ENCODE measurements at places on chromosomes 6 and 20.

- no peak for DNase-seq
These were observed 117.3 kb downstream of the JARID2 start for GRCh38 chr6:15363164-15363522.

DNA sequence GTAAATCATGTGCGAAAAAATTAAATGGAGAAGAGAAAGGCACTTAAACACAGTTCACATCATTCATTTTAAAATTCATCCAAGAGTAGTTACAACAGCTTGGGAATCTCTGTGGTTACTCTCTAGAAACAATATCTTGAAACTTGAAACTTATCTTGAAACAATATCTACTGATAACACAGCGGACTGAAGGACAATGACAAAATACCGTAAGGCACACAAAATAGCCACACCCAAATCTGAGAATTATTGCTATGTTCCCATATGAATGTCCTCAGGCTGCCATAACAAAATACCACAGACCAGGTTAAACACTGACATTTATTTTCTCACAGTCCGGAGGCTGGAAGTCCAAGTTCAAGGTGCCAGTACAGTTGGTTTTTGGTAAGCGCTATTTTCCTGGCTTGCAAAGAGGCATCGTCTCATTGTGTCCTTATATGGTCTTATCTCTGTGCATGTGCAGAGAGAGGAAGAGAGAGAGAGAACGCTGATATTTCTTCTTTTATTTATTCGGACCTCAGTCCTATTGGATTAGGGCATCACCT, 122.5 kb upstream of the BTBD3 start:
- no peak for DNase-seq

- DNase-seq: no peak
These were observed 199.2 kb upstream of the PMEPA1 start for GRCh38 chr20:57908704-57909630.

DNA sequence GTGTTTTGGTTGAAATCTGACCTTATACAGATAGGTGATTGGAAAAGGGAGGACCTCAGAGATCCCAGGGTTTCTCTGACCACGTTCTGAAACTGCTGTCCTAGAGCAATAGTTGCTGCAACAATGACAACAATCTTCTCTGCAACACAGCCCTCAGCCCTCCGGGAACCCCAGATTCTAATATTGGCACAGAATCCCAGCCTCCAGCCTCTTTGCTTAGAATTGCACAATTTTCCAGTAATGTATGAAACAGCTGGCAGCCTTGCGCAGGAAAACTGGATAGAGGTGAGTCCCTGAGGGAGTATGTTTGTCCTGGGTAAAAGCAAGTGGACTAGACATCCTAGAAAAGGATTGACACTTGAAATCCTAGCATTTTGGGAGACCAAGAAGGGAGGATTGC, 30.4 kb upstream of the PNRC1 start:
- DNase-seq: no peak

DNA sequence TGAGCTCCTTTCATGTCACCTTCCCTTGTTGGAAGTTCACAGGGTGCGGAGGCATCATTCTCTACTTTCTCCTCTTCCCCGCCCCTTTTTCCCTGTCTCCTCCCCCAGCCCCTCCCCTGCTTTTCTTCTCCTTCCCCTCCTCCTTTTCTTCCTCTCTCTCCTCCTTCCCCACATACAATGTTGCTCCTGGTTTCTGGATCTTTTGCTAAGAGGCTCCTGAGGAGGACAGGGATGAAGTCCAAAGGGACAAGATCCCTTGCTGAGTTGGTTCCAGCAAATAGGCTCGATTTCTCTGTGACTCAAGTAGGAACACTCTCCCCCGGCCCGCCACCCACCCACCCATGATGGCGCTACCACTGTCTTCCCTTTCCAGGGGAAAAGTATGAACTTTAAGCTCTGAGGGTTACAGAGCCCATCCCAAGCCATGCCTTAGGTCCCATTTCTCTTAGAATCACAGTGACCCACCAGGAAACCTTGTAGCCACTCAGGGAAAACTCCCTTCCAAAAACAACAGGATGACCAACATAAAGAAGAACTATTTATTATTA, 852 bp upstream of the TFEB start:
- no peak for DNase-seq

DNA sequence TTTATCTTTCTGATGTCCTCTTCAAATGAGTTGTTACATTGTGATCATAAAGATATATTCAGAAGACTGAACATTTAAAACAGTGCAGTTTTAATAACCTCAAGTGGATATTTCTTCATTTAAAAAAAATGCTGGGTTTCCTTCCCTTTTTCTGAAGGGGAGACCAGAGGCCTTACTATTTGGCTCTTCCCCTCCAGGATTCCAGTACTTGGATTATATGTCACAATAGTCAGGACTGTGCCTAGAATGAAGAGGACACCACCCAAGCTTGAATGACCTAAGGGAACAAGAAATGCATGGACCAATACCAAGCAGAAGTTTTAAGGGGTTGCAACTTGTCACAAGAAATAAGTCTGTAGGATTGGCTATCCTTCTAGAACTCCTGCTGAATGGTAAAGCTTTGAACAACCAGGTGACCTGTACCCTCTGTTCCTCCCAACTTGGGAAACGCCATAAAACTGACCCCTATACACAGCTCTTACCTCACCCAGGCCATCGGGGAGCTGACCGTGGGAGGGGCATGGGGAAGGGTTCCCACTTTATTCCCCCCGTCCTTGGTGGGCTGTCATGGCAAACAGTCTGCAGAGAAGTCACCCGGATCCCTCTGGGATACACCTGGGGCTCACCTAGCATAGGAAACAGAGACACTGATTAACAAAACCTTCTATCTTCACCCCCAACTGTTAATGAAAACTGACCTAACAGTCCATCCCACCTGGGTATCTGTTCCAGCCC, 2.0 kb downstream of the FRS3 start:
- no peak for DNase-seq

GRCh38 chr6:117733341-117733740, 58.1 kb downstream of the NUS1 start:
- DNase-seq: no peak

DNA sequence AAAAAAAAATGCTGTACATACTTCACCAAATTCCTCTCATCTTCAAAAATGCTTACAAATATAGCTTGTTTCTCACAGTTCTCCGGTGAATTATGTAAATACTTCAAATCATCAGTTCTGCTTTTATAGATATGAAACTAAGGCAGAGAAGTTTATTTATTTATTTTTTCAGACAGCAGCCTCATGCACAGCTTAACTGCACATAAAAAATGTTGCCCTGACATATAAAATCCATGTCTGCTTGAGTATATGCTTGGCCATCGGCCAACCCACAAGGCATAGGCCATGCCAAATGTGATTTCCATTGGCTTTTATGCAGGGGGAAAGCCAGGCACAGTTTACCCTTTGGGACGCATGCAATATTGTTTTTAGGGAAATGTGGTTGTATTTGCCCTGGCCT, 57.3 kb upstream of the PHACTR2 start:
- no peak for DNase-seq

DNA sequence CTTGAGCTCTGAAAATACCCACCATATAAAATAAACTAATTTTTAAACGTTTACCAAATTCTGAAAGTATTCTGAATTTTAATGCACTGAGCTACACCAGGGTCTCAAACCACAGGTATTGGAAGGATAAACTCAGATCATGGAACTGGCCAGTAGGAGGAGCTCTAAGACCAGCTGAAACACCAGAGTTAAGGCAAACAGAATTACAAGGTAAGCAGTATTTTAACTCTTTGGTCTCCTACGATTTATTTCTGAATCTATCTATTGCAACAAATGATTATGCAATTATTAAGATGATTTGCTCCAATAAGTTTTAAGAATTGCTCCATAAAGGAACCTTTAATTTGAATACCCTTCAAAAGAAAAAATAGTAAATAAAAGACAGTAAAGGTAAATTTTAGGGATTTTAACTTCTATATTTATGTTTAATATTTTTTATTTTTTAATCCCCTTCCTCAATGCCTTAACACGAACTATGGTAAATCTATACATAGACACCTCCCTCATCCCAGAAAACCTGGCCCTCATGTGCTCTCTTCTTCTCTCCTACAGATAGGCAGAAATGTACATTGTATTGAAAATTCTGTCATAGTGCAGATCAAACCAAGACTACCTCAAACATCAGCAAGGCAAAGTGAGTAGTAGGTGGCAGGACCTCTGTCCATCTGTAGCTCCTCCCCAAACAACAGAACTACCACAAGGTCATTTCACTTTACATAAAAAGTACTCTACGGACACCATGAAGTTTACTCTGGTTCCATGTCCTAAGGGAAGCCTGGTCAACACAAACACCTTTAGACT, 58.4 kb downstream of the SMLR1 start:
- peak; percentile 33 for DNase-seq

DNA sequence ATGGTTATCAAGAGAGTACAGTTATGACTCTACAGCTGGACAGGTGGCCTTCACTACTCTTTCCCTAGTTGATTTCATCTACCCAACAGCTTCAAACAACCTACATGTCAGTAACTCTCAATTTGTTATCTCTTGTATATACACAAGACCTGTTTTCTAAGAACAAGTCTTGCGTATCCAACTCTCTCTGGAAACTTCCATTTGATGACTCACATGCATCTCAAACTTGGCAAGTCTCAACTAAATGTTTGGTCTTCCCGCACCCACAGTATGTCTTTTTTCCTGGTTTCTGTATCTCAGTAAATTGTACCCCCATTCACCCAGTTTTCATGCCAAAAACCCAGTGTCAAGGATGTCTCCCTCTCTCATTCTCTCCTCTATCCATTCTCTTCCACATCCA, 97.7 kb downstream of the BTBD9 start:
- no peak for DNase-seq

GRCh38 chr6:151330130-151330696, 61.1 kb downstream of the ZBTB2 start:
- no peak for DNase-seq
